ENCODE measurements at places on chromosomes 3 and 15.

GRCh38 chr15:70627734-70628548 lies 135.4 kb downstream of the UACA start:
- DNase-seq = no peak

DNA sequence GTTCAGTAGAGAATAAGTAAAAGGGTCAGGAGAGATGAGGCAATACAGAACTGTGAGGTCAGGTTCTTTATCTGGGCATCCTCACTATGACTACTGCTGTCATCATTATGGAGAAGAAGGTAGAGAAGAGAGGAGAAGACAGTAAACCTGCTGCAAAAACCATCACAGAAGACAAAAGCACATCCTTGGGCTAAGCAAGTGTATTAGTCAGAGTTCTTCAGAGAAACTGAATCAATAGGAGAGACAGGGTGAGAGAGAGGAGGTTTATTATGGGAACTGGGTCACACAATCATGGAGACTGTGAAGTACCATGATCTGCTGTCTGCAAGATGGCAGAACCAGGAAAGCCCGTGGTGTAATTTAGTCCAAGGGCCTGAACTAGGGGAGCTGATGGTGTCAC lies 9.5 kb upstream of the ABHD17C start:
- DNase-seq = no peak

GRCh38 chr3:10625323-10625722 lies 119.9 kb upstream of the ATP2B2 start:
- no peak for DNase-seq

DNA sequence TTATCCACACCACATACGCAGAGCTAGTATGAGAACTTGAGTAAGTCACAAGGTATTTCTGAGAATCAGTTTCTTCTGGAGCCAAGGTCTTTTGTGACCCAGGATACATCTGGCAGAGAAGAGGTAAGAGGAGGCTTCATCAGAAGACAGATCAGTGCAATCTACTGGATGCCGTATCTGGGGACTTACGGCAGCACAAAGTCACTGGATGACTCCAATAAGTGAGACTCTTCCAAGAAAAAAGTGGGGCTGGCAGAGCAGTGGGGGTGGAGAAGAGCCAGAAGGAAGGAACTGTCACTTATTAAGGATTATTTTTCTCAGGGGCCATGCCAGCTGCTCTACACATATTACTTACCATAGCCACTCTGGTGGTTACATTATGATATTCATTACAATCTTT lies 31.6 kb upstream of the UBXN7 start:
- DNase-seq = no peak

- no peak for DNase-seq
Observed at GRCh38 chr15:39874890-39875549, 45.0 kb downstream of the GPR176 start.

- no peak for DNase-seq
Observed at GRCh38 chr15:73987681-73988444, 4.2 kb downstream of the STOML1 start.

DNA sequence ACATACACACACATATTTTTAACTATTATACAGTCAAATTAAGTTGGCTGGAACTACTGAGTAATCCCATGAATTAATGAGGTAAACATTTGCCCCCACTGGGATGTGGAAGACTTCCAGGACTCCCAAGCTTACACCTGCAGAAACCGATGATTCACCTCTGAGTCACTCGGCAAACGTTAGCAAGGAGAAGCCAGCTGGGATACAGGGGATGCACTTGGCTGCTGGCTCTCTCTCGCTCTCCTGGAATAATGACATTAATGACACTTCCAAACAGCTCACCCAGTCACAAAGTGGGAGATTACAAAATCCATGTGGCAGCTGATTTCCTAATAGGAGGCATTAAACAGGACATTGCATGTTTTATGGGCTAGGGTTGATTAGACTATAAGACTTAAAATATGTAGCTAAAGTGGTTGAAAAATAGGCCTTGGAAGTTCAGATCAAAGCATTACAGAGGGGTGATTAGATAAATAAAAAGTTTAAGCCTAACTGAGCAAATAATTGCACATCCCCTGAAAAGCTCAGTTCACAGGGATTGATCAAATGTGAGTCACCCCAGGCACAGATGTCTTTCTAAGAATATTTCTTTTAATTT lies 500.9 kb downstream of the SOX2 start:
- DNase-seq = no peak

- DNase-seq = no peak
Observed at GRCh38 chr3:182948305-182948704, 32.0 kb downstream of the DCUN1D1 start.

- no peak for DNase-seq
Observed at GRCh38 chr3:158663246-158663645, 9.2 kb downstream of the LXN start.

DNA sequence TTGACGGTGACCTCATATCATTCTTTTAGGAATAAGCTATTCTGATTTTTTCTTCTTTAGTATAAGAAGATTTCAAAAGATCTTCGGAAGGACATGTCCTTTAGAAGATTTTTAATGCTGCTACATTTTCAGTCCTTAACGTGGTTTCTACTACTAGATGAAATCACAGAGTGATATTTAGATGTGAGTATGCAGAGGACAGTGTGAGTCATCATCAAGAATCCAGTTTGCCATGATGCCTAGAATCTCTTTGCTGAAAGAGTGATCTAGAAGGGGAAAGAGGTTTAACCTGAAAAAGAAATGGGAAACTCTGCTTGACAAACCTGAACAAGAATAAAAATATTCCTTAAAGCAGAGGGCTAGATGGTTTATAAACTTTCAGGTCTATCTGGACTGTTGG lies 43.2 kb downstream of the SLC7A14 start:
- no peak for DNase-seq

DNA sequence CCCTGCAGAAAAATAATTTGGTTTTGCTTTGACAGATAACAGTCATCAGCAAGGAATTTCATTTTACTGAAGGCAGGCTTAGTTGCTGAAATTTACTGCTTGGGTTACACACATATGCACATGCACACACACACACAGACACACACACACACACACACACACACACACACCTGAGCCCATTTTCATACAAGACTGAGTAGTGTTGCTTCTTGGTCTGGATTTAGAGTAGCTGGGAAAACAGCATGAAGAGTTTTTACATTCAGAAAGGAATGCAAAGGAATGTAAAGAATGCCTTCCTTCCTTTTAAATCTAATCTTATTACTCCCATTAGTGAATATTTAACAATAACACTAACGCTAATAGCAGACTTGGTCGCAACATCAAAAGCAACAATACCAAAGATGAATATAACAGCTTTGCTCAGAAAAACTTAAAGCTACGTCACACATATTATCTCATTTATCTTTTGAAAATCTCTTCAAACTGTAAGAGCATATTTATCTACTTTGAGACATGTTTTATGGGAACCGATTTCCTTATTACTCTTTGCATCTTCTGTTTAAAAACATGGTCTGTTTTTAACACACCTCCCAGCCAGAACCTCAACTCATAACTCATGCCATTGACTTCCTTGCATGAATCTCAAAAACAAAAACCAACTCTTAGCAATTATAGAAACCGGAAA lies 32.5 kb downstream of the RFTN1 start:
- no peak for DNase-seq

- DNase-seq = no peak
Observed at GRCh38 chr3:70753572-70753971, 441.1 kb upstream of the MDFIC2 start.

DNA sequence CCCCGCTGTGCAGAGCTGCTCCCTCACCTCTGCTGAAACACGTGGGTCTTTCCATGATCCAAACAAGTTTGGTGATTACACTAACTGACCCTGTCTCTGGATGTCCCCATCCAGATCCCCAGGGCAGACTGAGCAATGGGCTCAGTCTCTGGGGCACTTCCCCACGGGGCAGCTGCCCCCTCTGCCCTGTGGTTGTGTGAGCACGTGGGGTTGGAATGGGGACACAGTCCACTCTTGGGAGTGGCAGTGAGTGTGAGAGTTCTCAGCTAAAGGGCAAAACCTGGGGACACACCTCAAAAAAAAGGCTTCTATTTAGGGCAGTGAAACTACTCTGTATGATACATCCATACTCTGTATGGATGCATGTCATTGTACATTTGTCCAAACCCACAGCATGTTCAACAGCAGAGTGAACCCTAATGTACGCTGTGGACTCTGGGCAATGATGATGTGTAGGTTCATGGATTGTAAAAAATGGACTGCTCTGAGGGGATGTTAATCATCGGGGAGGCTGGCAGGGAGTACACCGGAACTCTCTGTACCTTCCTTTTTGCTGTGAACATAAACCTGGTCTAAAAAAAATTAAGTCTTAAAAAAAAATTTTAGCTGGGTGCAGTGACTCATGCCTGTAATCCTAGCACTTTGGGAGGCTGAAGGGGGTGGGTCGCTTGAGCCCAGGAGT lies 49.9 kb upstream of the BLM start:
- no peak for DNase-seq

DNA sequence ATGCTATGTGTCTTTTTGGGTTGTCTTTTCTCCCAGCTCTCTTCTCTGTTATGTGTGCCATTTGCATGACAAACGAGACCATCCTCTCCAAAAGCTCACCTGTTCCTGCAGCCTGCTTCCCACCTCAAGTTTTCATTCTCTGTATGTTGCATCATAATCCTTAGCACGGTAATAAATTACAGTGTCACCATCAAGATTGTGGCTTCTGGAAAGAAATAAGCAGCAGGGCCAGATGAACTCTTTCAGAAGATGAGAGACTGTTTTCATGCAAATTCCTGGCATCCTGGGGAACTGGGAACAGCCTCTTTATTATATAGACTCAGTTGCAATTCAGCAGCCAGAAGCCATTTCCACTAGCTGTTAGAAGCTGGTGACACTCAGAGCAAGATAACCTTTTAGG lies 436.7 kb downstream of the EPHB1 start:
- DNase-seq = no peak

GRCh38 chr15:50471072-50471471 lies 46.9 kb downstream of the USP8 start:
- no peak for DNase-seq

GRCh38 chr3:177979703-177980102 lies 556.5 kb upstream of the KCNMB2 start:
- DNase-seq = no peak

DNA sequence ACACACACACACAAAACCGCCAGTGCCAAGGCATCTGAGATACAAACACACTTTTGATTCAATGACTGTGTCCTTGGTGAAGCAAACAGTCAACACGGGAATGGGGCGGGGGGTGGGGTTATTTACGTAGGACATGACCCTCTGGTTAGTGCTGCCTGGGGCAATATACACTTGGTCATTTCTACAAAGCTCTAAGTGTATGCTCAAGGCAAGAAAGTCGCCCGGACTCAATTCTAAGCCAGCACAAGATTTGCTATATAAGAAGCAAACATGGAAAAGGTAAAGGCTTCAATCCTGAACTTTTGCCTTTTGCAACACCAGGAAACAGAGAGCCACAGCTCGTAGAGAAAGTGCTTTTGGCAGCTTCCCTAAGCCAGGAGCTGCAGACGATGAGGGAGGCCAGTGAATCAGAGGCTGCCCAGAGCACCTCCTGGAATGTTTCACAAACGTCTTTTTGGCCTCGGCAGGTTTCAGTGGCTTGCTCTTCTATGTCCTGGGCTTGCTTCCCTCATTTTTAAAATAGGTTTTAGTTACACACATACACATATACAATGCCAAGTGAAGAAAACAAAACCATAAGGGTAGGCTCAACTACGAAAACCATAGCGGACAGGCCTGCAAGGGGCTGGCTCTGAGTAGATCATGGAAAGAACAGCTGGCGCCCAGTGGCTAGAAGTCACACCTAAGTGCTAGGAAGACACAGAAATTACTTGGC lies 73.6 kb downstream of the TM4SF4 start:
- no peak for DNase-seq

- DNase-seq = peak; percentile 58
Observed at GRCh38 chr15:63600001-63600615, 2.9 kb downstream of the FBXL22 start.

- no peak for DNase-seq
Observed at GRCh38 chr15:69979783-69980182, 117.9 kb downstream of the TLE3 start.

DNA sequence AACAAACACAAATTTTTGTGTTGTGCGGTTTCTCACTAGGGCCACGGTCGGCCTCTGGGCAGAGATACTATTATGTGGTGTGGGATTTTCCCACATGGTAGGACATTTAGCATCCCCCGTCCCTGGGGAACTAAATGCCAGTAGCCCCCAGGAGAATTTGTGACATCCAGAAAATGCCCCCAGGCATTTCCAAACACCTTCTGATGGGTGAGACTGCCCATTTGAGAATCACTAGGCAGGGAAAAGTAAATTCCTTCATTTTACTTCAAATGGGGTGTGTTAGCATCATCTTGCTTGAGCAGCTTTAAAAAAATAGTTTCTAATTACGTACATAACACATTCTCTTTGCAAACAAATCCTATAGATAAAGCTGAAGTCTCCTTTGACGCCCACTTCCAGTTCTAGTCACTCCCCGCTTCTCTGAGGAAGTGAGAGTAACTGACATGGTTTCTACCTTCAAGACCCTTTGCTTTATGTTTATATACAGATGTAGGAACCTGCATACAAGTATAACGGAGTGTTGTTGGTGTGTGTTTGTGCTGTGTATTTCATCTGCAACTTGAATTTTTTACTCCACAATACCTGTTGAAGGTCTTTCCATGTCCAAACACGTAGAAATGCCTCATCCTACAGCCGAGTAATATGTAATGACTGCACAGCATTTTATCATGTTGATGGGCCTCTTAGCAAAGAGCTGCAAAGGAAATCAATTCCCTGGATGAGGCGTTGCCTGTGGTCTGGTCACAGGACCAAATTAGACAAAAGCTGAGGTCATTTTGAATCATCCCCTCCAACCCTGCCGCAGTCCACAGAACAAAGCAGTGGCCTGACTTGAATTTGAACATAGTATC lies 31.4 kb upstream of the ZBTB38 start:
- no peak for DNase-seq

- DNase-seq = no peak
Observed at GRCh38 chr3:115615001-115615814, 8.1 kb upstream of the GAP43 start.

- DNase-seq = no peak
Observed at GRCh38 chr15:61910839-61911369, 149.3 kb downstream of the VPS13C start.

DNA sequence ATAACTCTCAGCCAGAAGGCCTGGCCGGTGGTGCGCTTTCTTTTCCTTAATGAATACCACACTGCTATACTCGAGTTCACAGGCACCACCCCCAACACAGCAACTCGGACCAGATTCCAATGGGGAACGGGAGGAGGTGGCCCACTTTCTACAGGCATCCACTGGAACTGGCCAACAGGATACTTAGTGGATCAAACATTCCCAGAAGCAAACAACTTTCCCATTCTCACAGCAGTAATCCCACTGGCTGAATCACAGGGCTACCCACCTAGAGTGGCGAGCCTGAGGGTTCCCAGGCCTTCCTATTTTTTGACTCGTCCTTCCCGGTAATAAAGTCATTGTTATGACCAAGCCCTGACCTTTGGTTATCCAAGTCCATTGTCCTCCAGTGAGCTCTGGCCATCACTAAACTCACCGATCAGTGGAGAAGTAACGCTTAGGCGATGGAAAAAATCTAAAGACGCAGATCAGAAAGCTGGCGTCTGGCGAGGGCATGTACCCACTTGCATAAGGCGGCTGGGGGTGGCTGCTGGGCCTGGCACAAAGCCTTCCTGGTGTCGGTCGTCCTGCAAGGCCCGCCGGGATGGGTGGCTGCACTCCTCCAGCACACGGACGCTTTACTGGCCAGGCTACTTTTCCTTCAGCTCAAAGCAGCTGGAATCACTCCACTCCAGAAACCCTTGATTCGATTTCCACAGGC lies 1.2 kb downstream of the EOGT start:
- no peak for DNase-seq

Data from activated T-cell treated with anti-CD3 and anti-CD28 coated beads, Interleukin-2, amount 50 U/mL, for 48 hours (primary cell).